ENCODE measurements at places on chromosomes 16 and 17.

DNA sequence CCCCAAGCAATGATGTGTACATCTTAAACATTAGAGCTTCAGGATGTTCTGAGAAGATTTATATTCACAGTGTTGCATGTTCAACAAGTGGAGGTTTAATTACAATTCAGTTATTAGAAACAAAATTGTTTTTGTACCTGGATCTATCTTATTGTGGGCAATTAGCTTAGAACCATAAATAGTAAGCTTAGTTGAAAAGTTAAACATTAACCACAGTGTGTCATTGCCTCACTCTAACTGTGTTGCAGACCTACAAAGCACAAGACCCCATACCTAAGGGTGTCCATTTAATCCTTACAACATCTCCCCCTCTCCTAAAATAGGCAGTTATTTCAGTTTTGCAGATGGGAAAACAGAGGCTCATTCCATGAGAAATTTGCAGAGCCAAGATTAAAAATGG is 632.0 kb upstream of the SOX9 start:
- DNase-seq, result no peak
- H3K27me3 ChIP-seq, result no peaks in the 10 kb centered on the region
- H3K4me1 ChIP-seq, result peaks cover 3% of the 10 kb centered on the region
- no peak overlapping the region for H3K27ac ChIP-seq
- no peak overlapping the region for H3K4me3 ChIP-seq

DNA sequence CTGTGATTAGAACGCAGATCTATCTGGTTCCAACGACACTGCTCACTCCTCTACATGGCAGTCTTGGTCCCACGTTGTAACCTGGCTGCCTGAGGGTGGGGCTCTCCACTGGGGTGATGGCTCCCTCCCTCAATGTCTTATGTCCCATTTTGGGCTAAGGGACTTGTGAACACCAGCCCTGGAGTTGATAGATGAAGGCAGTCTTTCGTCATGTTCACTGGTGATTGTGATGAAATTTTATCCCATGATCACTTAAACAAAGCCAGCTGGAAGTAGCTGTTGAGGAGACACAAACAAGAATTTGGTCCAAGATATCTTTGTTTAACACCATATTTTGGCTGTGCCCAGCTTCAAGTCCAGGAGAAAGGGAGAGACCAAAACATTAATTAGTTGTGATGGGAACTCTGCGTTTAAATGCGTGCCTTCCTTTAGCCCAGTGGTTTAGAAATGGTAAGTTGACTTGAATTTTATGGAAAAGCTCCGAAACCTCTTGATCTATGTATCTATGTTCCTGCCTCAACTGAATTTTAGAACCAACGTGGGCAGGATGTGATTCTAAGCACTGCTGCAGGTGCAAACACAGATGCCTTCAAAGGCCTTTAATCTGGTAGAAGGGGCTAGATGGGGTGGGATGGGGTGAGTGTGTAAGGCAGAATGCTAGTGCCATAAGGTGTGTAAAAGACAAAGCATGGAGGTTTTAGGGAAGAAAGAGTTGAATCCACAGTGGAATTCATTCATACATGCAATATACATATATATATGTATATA is 186.8 kb upstream of the IRX3 start:
- no peak for DNase-seq
- no peak overlapping the region for H3K27ac ChIP-seq
- no peaks in the 10 kb centered on the region for H3K36me3 ChIP-seq
- H3K27me3 ChIP-seq, result peaks cover 3% of the 10 kb centered on the region
- no peaks in the 10 kb centered on the region for H3K4me1 ChIP-seq

DNA sequence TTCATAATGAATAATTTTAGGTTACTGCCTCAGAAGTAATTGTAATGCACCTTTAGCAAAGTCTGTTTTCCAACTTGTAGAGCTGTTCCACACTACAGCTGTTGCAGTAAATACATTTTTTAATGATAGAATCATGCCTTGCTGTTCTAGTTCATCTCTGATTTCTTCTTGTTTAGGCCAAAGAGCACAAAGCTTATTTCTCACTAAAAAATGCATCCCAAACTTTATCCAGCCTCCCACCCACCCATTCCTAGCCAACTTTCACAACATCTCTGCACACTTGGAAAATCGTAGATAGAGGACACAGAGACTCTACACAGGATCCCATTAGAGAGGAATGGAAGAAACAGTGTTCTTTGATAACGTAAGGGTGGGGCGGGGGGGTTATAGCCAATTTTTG is 252.2 kb upstream of the DYNLRB2 start:
- H3K4me3 ChIP-seq, result no peak overlapping the region
- DNase-seq, result no peak
- H3K27me3 ChIP-seq, result no peaks in the 10 kb centered on the region
- no peaks in the 10 kb centered on the region for H3K36me3 ChIP-seq
- no peaks in the 10 kb centered on the region for H3K4me1 ChIP-seq

GRCh38 chr17:74187761-74188160 is 15.7 kb upstream of the RPL38 start:
- no peak for DNase-seq
- H3K4me1 ChIP-seq, result no peaks in the 10 kb centered on the region
- no peaks in the 10 kb centered on the region for H3K36me3 ChIP-seq
- H3K4me3 ChIP-seq, result no peak overlapping the region
- no peaks in the 10 kb centered on the region for H3K27me3 ChIP-seq

DNA sequence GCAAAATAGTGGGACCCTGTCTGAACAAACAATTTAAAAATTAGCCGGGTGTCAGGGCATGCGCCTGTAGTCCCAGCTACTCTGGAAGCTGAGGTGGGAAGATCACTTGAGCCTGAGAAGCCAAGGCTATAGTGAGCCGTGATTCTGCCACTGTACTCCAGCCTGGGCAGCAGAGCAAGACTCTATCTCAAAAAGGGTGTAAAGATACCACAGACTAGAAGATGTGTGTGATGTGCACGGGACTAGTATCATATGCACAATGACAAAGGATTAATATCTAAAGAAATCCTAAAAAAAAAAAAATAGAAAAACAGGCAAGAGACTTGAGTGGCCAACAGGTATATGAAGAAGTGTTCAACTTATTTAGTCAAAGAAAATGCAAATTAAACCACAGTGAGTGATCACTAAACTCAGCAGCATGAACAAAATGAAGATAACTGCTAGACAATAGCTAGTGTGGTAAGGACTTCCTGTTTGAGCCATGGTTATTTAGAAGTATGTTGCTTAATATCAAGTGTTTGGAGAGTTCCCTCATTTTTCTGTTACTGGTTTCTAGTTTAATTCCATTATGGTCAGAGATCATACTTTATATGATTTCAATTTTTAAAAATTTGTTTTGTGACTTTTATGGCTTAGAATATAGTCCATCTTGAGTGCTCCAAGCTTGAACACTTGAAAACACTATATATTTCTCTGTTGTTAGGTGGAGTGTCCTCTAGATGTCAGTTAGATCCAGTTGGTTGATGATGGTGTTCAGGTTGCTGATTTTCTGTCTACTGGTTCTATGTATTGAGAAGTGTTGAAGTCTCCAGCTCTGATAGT is 14.7 kb upstream of the SLX4 start:
- no peak for DNase-seq
- no peaks in the 10 kb centered on the region for H3K27me3 ChIP-seq
- H3K4me3 ChIP-seq, result no peak overlapping the region
- no peak overlapping the region for H3K27ac ChIP-seq

GRCh38 chr16:55478827-55479429 is at the start of gene MMP2:
MMP2 (plus strand) TSS chr16:55479198; CDS start chr16:55479480, 282 bp downstream.
- H3K27ac ChIP-seq, result peak within 1 kb of the TSS; percentile 72
- no peaks in the 10 kb centered on the region for H3K27me3 ChIP-seq
- H3K4me1 ChIP-seq, result no peaks in the 10 kb centered on the region
- H3K36me3 ChIP-seq, result peaks cover 18% of the 10 kb centered on the region
- DNase-seq, result peak; percentile 86

- no peaks in the 10 kb centered on the region for H3K36me3 ChIP-seq
- peaks cover under 1% of the 10 kb centered on the region for H3K27me3 ChIP-seq
- DNase-seq, result no peak
- no peak overlapping the region for H3K27ac ChIP-seq
These were observed 3.9 kb upstream of the KRT15 start for GRCh38 chr17:41522301-41523224.

DNA sequence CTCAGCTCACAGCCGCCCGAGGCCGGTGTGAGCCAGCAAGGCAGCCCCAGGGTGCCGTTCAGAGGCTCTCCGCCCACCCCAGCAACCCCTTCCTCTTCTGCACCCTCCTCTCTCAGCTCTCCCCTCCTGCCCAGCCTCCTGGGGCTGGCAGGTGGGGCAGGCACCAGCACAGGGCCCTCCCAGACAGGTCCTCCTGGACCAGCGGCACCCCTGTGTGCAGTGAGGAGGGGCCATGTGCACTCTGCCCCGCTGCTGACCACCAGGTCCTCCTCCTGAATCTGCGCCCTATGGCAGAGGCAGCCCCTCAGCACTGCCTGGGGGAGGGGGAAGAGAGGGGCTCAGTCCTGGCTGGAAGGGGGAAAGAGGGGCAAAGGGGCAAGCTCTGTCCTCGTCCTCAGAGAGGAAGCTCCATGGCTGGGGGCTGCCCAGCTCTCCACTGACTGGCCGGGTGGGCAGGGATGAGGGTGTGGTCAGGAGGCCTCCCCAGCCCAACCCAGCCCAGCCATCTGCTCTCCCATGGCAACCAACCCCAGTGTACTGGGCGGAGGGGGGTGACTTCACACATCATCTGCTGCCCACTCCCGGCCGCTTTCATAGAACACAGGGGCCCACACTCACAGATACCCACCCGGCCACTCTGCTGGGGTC is 5.4 kb upstream of the BCAR1 start:
- H3K4me3 ChIP-seq, result peak overlapping the region; percentile 21

DNA sequence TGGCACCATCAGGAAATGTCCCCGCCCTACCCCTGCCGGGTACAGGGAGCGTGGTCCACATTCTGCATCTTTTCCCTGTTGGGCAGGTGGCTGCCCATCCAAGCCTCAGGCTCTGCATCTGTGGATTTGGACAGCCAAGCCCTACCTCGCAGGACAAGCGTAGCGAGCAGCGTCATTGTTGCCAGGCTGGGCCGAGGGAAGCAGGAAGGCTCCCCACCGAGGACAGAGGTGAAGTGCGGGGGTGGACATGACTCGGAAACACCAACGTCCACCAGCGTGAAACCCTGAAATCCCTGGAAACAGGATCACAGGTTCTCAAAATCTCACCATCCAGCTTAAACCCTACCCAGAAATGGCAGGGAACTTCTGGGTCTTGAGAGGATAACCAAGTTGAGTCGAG is 73.6 kb downstream of the SOCS1 start:
- no peak overlapping the region for H3K27ac ChIP-seq
- no peak overlapping the region for H3K4me3 ChIP-seq
- peaks cover 29% of the 10 kb centered on the region for H3K36me3 ChIP-seq
- no peaks in the 10 kb centered on the region for H3K27me3 ChIP-seq
- DNase-seq, result no peak

- H3K4me1 ChIP-seq, result no peaks in the 10 kb centered on the region
- no peaks in the 10 kb centered on the region for H3K27me3 ChIP-seq
- H3K4me3 ChIP-seq, result no peak overlapping the region
- DNase-seq, result no peak
These were observed 285.2 kb upstream of the N4BP1 start for GRCh38 chr16:48895142-48895541.

DNA sequence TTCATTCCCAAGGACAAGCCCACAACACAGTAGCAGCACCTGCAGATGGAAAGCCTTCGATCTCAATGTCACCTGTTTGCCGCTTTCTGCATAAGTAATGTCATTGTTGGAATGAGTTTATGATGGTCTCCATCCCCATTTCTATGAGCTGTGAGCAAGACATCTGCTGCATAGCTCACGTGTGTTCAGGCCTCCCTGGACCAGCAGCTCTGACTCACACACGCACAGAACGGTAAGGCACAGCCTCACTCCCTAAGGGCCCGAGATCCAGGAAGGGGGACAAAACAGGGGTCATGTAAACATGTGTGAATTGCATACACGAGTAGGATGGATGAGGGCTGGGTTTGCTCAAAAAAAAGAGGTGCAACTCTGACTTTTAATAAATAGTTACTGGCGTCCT is 223.1 kb downstream of the SOX9 start:
- DNase-seq, result no peak
- H3K4me3 ChIP-seq, result no peak overlapping the region
- no peaks in the 10 kb centered on the region for H3K36me3 ChIP-seq
- H3K27ac ChIP-seq, result no peak overlapping the region
- H3K4me1 ChIP-seq, result no peaks in the 10 kb centered on the region
